ENCODE measurements at places on chromosomes 7 and 10.
A peak's percentile ranks its signal among the peaks of the same experiment; 100 is the strongest.

- no peak for DNase-seq
These were observed 175.6 kb downstream of the TCF7L2 start for GRCh38 chr10:113125612-113126011.

DNA sequence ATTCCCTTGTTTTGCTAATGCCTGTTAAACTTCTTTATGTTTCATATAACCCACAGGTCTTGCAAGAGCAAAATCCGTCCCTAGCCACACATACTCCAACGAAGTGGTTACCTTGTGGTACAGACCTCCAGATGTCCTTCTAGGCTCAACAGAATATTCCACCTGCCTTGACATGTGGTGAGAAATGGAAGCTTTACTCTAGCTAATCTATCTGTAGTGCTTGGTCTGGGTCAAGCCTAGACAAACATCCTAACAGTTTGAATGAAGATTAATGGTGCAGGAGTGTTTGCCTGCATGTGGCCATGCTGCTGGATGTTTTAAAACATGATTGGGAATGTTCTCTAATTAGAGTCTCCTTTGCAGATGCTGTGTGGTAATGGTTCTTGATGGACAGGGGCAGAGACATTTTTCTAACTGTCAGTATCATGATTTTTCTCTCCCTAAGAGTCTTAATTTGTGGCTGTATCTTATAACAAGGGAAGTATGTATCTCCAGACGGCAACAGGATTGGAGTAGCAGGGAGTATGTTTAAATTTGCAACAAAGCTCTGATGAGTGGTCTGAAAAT is 308.5 kb upstream of the FZD1 start:
- DNase-seq, result no peak

DNA sequence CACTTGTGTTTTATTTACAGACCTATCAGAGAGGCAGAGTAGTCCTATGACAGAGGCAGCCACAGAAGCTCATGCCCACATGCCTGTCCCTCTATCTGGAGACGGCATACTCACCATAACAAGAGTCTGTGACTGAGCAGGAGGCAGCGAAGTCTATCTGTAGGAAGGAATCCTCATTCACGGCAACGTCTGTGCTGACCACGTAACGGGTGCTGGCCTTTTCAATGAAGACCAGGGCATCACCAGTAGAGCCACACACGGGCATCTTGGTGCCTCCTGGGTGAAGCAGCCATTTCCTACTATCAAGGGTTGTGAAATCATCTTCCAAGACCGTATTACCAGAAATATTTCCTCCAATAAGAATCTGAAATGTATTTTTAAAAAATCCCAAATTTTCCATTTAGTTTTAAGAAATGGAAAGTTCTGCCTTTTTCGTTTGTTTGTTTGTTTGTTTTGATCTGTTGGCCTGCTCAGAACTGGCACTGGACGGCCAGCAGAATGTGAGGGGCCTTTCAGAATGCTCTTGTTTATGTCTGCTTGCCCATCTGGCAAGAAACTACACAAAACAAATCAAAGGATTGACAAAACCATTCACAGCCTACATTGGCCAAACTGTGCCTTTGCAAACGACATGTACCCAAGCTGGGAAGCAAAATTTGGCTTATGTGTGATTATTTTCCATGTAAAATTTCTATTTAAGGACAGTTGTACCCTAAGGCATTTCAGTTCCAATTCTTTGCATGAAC is 93.1 kb upstream of the SLC26A5 start:
- DNase-seq, result no peak

- no peak for DNase-seq
These were observed 157.0 kb downstream of the PTPN20 start for GRCh38 chr10:47067949-47068940.

GRCh38 chr10:100566561-100566960 is 30.8 kb downstream of the HIF1AN start:
- DNase-seq, result no peak

DNA sequence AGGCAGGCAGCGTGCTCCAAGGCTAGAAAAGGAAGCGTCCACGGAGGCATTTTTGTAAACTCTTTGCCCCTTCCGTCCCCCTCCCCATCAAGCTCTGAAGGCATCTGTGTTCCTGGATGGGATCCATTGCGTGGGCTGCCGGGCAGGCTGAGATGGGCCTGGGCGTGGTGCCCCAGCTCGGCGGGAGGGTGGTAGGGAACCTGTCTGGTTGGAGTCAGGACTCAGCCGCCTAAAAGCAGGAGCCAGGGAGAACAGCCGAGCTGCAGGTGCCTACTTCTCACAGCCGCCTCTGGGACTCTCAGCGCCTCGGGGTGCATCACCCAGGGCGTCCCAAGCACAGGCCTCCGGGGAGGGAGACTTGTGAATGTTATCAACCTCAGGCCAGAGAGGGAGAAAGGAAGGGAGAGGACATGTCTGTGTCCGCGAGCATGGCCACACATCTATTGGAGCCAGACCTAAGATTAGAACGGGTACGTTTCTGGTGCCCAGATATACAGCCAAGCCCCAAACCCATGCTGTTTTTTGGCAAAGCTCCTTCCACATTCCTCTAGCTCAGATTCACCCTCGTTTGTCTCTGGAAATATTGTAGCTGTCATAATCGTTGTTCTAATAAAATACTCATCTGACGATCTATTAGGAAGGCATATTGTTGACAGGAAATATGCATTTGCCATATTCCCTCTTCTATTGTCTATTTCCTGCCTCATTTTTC is 48.6 kb upstream of the CTBP2 start:
- no peak for DNase-seq

DNA sequence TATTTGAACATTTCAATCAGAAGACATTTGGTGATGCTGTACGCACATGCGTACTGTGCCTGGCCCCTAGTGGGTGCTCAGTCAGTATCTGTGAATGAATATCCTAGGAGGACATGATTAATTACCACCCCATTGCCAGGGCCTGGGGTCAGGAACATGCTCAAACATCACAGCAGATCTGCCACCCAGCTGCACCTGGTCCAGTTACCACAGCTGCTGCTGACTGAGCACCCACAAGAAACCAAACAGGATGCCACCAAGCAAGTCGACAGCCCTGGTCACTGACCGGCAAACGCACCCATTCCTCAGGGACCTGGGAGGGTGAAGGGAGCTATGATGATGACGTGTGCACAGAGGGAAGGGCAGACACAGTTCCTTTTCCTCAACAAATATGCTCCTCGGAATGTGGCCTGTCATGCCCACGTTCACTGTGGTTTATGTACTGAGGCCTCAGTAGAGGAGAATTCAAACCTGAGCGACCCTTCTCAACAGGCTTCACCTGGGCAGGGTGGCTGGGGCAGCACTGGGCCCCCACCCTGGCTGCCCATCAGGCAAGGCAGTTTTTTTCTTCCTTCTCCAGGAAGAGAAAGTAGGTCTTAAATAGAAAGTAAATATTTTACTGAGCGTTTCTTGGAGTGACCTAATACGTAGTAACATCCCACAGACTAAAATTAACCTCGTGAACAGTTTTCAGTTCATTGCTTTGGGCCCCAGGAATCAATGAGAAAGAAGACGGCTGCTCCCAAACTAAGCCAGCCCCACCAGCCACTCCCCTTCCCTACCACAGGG is 13.4 kb downstream of the CTBP2 start:
- no peak for DNase-seq

DNA sequence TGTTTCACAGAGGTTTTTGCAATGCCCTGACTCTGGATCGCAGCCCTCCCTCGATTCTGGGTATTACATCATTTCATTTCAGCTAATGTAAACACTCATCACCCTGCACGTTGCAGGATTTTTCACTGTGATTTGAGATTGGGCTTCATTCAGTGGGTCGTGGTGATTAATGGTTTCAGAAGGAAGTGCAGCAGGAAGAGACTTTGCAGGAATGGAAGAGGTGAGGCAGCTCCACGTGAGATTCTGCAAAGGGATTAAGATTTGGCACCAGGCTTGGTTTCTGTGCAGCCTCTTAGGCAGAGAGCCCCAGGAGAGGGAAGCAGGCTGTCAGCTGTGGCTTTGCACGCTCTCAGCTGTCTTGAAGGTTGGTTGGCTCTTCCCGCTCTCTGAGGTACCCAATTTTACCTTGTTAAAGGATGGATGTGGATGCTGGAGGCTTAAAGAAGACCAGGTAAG is 95.2 kb downstream of the PLCE1 start:
- no peak for DNase-seq

- DNase-seq, result no peak
These were observed 100.9 kb upstream of the SORCS3 start for GRCh38 chr10:104540181-104540580.

GRCh38 chr7:118175740-118176139 is 8.2 kb upstream of the LSM8 start:
- no peak for DNase-seq

- DNase-seq, result no peak
These were observed 116.6 kb downstream of the AOAH start for GRCh38 chr7:36607721-36608095.

- DNase-seq, result no peak
These were observed 453.7 kb upstream of the LRRTM3 start for GRCh38 chr10:66472156-66472555.

GRCh38 chr10:13946209-13946460 is 359.4 kb downstream of the PRPF18 start:
- no peak for DNase-seq

- no peak for DNase-seq
These were observed 56.5 kb downstream of the MMRN2 start for GRCh38 chr10:86900955-86901354.

DNA sequence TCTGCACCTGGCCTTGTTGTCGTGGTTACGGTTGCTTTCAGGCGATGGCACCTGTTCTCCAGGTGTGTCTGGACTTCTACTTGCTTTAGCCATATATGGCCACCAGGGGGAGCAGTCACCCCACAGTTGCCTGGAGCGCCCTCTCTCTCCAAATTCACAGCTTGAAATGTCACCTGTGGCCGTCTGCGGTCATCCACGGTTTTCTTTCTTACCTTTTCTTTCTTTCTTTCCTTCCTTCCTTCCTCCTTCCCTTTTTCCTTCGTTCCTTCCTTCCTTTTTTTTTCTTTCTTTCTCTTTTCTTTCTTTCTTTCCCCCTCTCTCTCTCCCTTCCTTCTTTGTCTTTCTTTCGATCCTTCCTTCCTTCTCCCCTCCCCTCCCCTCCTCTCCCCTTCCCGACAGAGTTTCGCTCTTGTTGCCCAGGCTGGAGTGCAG is 150.5 kb upstream of the VKORC1L1 start:
- peak; percentile 51 for DNase-seq

DNA sequence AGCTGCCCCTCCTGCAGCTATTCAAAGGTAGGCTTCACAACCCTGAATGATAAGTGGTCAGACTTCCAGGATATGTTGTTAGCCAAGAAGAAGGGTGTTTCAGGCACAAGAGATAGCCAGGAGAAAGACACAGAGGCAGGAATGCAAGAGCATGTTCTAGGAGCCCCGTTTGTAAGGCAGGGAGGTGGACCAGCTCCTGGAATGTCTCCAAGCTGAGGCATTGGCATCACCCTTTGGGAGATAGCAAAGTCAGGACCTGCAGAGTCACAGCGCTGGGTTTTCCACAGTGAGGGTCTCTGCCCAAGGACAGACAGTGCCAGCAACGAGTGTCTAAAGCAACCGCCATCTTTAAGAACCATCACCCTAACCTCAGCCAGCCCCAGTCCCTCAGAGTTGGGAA is 484.5 kb upstream of the ZMIZ1 start:
- DNase-seq, result no peak

- DNase-seq, result no peak
These were observed 268.5 kb downstream of the RPS24 start for GRCh38 chr10:78301891-78302738.

DNA sequence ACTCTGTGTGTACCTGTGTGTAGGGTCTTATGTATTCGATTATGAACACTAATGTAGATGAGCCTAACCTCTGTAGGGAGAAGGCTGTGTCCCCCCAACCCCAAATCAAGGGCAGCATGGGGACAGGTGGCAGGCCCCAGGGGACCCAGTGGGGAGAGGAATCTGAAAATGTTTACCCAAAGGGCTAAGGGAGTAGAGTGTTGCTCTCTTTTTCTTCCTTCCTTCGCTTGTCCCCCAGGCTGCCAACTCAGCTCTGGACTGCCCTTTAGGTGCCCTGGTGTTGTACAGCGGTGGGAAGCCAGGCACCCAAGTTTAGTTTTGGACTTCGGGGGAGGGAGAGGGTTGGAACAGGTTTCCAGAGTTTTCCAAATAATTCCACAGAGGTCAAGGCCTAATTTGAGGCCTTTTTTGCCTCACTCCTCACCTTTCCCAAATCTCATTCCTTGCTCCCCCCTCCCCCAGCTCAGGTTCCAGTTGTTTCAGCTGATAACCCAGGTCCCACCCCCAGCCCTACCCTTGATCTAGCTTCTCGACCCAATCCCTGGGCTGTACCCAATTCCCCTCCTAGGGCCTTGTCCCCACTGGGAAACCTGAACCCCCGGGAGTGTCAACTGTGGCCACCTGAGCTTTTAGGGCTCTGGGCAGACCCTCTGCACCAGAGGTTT is 9.1 kb upstream of the PAX2 start:
- DNase-seq, result no peak

DNA sequence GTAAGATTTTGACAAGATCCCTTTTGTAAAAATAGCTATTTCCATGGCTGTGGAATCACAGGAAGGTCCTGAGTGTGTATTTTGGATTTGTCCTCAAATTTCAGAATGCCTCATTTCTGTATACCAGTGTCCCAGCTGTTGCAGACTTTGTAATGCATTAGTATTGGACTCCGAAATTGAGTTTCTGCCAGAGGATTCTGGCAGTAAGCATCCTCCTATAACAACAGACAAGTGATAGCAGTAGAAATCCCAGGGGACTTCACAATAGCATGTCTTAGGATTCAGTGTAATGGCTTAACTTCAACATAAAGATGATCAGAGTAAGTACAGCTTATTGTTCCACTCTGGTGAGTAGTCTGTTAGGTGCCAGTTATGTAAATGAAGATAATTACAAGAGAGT is 104.6 kb downstream of the FOXP2 start:
- no peak for DNase-seq

DNA sequence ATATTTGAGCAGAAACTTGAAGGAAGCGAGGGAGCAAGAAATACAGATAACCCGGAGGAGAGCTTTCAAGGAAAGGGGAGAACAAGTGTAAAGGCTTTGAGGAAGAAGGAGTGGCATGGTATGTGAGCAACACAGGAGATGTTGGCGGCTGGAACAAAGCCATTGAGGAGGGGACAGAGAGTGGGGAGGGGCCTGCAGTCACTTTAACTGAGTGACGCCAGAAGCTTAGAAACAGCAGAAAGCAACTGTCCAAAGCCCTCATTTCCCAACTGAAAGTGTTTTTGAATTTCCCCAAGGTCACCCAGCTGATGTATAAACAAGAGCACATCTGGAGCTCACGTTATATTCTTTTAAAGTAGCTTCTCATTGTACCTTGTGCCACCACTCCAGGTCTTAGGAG is 19.1 kb downstream of the AUTS2 start:
- no peak for DNase-seq

- no peak for DNase-seq
These were observed 409.0 kb downstream of the KCNMA1 start for GRCh38 chr10:77228559-77228958.

- no peak for DNase-seq
These were observed 59.7 kb upstream of the NEBL start for GRCh38 chr10:20956843-20957242.

- DNase-seq, result no peak
These were observed 14.8 kb upstream of the SLF2 start for GRCh38 chr10:100897976-100898375.

DNA sequence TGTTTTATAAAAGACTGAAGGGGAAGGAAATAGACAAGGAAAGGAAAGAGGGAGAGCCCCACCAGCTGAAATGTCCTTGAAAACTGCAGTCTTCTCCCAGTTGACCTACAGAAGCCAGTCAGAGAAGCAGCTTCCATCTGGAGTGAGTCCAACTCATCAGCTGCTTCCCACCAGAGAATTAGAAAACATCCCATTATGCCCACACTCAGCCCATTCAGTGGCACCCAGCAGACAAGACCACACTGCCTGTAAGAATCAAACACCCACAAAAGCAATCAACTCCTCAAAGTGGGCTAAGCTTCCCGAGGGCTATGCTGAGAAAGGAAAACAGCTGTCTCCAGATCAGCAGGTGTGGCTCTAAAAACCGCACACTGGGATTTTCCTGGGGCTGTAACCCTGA is 29.6 kb upstream of the TMEM213 start:
- no peak for DNase-seq
